Germinal center (tissue), 1 donor: ENCODE measurements at places on chromosomes 16 and 17.

DNA sequence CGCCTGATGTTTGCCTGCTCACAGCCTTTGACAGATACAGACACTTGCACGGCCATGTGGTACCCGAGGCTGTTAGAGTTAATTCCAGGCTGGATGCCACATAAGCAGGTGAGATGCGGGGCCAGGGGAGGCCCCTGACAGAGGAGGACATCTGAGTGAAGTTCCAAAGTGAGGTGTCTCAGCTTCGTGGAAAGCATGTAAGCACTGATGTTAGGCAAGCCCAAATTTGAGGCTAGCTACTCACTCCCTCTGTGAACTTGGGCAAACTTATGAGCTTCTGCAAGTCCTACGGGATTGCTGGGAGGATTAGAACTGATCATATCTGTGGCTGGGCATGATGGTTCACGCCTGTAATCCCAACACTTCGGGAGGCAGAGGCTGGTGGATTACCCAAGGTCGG, 39.3 kb upstream of the MARCHF10 start:
- no peak for DNase-seq

- DNase-seq = peak; percentile 53
These were observed at the start of gene CDH3 for GRCh38 chr16:68644715-68645493. Gene CDH3, plus strand, starts transcription at chr16:68645310. Its CDS starts 70 bp downstream, at chr16:68645380.

- no peak for DNase-seq
These were observed 25.4 kb downstream of the UBE2G1 start for GRCh38 chr17:4340914-4341615.

- DNase-seq = no peak
These were observed 17.1 kb downstream of the ZNF213 start for GRCh38 chr16:3152027-3152276.

- no peak for DNase-seq
These were observed 44.6 kb downstream of the SPOP start for GRCh38 chr17:49633250-49633649.

DNA sequence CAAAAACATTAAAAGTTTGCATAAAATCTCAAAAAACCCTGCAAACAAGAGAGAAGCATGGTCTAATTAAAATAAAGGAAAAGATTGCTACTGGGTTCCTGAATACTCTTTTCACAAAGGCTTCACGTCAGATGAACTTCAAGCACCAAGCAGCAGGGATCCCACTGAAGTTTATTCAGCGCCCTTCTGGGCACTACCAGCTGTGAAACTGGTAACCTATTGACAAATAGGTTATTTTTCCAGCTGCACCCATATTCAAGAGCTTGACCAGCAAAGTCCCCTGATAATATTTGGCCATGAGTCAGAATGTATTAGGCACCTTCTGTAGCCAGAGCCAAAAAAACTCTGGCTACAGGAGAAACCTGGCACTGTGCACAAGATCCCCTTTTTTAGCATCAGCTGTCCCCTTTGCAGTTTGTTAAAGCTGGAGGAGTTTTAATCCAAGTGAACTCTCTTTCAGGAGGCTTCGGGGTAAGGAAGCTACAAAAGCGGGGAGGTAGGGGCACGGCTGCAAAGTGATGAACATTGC, 60.3 kb downstream of the GRIN2A start:
- no peak for DNase-seq

- no peak for DNase-seq
These were observed 14.1 kb upstream of the CIBAR2 start for GRCh38 chr16:85126394-85126704.

DNA sequence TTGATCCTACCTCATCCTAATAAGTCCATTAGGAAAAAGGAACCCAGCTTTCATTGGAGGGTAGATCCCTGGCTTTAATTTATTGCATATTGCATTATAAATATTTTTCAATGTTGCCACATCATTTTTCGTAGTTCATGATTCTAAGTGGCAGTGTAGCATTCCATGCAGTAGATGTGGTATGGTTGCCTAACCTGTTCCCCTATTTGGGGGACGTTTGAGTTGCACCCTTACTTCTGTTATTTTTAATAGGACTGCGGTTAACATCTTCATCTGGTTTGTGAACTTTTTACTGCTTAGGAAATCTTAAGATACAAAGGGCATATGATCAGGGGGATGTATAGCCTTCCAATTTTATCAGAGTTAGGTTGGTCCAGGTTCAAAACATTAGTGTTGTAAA, 5.4 kb downstream of the SCPEP1 start:
- no peak for DNase-seq

GRCh38 chr16:86387468-86388440, 122.6 kb upstream of the FOXF1 start:
- no peak for DNase-seq

GRCh38 chr17:75561927-75562603, 25.5 kb upstream of the MYO15B start:
- no peak for DNase-seq

DNA sequence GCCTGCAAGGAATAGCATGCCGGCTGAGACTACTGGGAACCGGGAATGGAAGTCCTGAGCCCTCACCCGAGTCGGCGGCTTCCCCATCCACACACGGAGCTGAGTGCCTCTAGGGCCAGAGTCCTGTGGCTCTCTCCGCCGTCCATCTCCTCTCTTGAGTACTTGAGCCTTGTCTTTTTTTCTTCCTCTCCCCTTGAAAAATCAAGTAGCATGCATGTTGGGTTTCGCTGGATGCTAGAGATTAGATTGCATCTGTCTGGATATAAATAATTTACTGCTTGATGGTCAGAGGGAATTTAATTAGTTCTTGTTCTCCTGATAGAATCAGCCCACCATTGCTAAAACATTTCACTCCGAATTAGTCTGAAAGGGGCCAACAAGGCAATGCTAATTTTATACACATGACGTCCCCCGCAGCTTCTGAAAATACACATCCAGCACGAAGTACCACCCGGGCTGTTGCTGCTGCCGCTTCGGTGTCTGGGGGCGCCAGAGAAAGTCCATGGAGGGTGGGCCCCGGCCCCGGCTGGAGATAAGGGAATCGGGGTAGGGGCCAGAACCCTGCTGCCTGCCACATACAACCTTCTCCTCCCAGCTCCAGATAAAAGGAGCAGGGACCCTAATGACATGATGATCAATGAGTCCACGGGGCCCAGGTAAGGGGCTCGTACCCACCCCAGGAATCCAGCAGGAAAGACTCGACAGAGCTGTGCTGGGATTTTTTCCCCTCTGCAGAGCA, 48.5 kb downstream of the RBFOX3 start:
- DNase-seq = no peak

GRCh38 chr17:9105068-9105868, 84.0 kb downstream of the NTN1 start:
- DNase-seq = no peak
